C1 segment of cervical spinal cord (tissue), 14 donors: ENCODE measurements at places on chromosomes 5 and 9.

DNA sequence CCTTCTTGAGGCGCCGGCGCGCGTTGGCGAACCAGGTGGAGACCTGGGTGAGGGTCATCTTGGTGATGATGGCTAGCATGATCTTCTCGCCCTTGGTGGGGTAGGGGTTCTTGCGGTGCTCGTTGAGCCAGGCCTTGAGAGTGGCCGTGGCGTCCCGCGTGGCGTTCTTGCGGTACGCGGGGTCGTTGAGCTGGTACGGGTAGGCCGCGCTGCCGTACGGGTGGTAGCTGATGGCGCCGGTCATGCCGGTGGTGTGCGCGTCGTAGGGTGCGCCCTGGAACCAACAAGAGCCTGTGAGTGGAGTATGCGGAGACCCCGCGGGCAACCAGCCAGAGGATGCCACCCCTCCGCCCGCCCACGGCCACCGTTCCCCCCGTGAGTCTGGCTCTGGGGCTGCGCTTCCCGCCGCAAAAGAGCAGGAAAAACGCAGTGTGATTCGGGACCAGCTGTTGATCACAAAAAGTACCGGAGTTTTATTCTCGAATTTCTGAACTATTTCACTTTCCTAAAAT lies 1.9 kb downstream of the IRX2 start:
- no peak for DNase-seq

DNA sequence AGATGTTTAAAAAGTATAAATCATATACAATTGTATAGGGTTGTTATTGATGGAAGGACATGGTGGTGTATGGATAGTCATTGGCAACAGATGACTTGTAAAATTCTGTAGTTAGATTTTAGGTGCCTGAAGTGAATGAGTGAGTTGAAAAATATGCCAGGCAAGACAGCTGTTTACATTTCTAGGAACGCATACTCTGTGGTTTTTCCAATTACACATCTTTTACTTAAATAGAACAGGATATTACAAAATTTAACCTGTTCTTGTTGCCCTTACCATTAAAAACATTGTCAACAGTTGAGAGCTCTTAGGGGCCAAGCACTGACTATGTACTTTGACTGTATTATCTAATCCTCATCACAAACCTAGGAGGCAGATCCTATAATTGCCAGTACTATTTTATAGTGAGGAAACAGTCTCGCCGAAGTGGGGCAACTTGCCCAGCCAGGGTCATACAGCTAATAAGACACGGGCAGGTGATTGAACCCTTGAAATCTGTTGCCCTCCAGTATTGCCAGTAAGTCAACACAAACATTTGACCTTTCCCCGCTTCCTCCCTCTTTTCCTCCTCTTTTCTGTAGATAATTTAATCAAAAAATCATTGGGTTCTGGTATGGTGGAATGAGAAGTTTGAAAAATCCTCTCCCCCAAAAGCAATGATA lies 88.6 kb downstream of the MACROH2A1 start:
- no peak for DNase-seq

DNA sequence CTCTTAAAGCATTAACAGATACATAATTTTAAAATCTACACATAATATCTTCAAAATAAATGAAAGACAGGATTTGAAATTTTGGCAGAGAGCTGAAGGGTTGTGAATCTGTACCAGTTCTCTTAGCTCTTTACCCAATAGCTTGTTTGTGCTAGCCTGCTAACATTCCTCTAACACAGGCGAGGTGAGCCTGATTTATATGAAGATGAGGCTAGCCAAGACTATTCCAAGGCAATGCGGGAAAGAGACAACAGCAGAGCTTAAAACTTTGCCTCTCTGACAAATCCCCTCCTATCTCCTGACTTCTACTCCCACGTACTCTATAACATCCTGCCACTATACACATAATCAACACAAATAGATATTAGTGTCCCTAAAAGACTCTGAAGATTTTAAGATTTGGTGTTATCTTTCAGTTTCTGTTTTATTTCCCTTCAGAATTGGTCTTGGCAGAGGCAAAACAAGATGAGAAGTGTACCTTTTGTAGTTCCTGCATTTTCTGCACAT lies 745.6 kb upstream of the ZNF608 start:
- no peak for DNase-seq

DNA sequence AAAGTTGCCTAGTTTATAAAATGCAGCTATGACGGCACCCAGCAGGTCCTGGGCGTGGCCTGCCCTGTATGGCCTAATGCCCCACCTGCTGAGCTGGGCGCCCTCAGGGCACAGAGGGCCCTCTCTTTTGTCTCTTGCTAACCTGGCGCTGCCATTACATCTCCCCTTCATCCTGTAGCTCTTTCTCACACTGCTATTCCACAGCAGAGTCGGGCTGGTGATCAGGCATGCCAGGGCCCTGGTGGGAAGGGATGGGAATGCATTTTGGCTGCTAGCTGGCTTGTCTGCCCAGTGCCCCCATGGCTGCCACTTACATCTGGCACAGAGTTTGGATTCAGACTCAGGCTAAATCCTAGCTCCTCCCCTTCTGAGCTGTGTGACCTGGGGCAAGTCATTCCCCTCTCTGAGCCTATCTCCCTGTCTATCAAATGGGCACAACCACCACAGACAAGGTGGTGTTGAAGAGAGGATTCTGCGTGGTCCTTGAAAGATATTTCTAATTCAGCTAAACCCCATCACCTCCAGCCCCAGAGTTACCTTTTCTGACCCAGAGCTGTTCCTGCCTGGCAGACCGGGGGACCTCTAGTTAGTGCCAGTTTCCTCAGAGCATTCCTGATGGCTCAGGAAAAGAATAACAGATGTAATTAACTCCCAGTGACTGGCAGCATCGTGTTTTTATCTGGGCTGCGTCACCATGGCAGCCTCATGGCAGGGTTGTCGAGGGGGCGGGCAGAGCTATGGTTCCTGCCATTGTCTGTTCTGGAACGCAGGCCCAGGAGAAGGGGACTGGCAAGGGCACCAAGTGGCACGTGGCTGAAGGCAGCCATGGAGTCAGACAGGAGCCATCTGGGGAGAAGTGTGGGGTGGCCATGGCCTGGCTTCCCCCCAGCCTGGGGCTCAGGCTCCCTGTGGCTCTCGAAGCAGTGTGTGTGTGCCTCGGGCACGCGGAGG lies 6.3 kb downstream of the PRR7 start:
- DNase-seq: no peak

DNA sequence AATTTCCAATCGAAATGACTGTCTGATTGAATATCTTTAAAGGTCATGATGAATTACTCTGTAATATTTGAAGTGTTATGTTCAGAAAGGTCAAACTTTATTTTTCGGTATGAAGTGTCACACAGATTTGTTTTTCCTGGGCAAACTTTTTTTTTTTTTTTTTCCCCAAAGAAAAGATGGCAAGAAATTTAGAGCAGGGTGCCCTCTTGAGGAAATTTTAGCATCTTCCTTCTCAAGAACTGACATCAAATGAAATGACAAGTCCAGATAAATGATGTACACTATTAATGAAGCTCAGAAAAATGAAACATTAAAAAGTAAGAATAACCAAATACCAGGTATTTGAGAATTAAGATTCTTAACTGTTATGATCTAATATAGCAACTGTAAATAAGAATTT lies 123.6 kb downstream of the INVS start:
- DNase-seq: no peak

- DNase-seq: no peak
Observed at GRCh38 chr5:75384218-75384617, 47.2 kb downstream of the HMGCR start.

GRCh38 chr5:157543825-157544622 lies 31.6 kb downstream of the ADAM19 start:
- no peak for DNase-seq

DNA sequence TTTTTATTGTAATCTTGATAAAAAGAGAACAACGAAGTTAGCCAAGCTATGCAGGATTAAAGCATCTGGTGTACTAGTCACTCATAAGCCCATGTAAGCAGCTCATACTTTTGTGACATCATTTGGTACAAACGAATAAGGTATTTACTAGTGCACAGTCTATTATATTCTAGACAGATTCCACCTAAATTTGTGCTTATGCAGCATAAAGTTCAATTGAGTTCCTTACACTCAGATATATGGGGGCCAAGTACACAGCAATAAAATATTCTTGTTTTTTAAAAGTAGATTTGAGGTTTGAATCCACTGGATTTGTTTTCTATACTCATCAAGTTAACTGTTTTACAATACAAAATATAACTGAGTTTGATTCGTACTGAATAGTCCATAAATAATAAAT lies 1621.2 kb downstream of the MAT2B start:
- no peak for DNase-seq

GRCh38 chr5:133121611-133122150 lies 69.9 kb downstream of the HSPA4 start:
- no peak for DNase-seq

DNA sequence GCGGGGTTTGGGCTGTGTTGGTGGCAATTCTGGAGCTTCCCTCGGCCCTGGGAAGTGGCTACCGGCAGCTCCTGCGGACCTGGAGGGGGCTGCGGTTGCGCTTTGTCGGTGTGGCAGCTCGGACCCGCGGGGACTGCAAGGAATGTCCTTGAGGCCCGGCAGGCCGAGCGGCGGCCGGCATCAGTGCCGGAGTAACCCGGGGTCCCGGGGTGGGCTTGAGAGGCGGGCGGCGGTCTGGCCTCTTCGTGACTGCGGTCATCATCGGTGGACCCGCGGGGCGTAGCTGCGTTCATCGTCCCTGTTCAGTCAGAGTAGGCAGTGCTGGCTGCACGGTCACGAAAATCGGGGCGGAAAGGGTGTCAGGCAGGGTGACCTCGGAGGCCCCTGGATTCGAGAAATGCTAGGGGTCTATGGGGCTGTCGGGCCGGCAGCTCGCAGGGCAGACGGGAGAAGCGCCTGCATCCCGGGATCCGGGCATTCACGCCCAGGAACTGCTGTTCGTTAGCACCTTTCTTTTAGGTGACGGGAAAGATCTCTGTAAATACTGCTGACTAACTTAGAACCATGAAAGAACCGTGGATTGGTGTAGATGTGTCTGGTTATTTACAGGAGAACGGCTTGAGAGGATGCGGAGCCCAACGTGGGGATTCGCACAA lies 474 bp downstream of the HMGCR start:
- DNase-seq: peak; percentile 15

GRCh38 chr5:160092514-160092913 lies 26.7 kb downstream of the PWWP2A start:
- DNase-seq: no peak

DNA sequence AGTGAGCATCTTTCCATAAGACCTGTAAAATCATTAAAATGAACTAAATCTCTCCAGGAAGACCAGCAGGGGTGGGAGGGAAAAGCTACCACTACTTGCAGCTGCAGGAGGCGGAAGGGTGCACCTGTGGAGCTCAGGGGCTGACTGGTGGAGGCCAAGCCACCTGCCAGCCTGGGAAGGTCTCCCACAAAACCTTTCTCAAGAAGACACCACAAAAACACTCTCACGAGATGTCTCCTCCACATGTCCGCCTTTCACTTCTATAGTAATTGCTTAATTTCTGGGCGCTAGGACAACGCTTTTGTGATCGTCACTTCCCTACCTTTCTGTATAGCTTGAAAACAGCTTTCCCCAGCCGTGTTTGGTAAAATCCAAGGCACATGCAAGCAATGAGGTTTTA lies 114.4 kb downstream of the ROR2 start:
- no peak for DNase-seq

DNA sequence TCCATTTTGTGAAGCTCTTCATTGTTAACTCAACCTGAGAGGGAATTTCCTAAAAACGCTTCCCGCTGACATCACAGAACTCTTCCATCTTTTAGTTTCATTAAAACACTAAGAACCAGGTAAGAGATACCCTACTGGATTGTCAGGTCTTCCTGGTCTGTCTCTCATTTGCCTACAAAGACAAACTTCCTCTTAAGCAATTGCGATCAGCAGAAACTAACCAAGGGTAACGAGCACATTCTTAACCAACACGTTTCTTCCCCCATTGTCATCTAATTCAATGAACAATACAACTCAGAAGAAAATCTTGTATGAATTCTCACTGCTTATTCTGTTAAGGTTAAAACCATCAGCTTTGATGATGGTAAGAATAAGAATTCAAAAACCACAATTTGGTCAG lies 6.6 kb downstream of the FBXW11 start:
- DNase-seq: no peak

DNA sequence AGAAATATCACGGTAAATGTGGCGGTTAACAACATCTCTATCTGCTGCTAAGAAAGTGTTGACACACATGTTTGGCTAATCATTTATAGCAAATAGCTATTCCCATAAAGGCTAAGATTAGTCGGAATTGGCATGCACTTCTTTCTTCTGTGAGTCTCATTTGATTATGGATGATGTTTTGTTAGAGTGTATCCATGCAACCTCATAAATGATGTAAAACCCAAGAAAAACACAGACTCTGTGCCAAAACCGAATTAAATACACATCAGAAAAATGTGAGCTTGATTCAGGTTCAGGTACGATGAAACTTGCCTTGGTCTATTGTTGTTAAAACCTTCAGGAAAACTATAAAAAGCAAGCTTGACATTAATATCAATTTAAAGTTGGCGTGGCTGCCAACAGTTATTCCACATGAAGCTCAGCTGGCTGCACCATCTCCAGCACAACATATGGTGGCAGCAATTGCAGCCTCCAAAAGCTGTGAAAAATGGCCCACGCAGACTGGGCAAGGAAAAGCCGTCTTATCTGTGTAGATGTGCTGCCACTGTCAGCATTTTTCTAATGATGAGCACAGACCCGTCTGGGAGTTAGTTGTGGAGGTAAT lies 41.1 kb upstream of the ICE1 start:
- no peak for DNase-seq

GRCh38 chr9:73597771-73598170 lies 446.1 kb downstream of the ANXA1 start:
- no peak for DNase-seq
